ENCODE measurements at places on chromosomes 5 and 9.

- DNase-seq = peak; percentile 35
Measured at GRCh38 chr9:127723444-127723843, 7.6 kb downstream of the TTC16 start.

DNA sequence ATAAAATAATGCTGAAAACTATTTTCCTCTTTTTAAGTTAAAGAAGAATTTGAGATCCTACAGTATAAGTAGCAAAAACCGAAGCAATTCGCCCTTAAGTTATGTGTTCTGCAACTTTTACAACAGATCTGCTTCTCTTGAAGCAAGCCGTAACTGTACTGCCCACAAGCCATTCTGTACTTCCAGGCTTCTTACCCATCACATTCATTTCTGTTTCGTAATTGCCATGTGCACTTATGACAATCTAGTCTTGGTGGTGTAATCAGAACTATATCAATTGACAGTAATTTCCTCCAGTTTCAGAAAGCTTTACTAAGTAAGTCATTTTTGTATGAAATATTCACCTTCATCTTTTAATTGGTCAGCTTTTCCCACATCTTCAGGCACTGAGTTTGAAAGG, 13.8 kb downstream of the SGTB start:
- peak; percentile 32 for DNase-seq

- no peak for DNase-seq
Measured at GRCh38 chr9:116153765-116154333, at the start of gene PAPPA. TSS of gene PAPPA (plus strand) at chr9:116153791. CDS start at chr9:116154173, 382 bp downstream.

- DNase-seq = no peak
Measured at GRCh38 chr5:112068593-112068992, 311.6 kb upstream of the NREP start.

- DNase-seq = no peak
Measured at GRCh38 chr5:97891971-97892370, 708.9 kb upstream of the RIOK2 start.

- no peak for DNase-seq
Measured at GRCh38 chr9:82695704-82696103, 367.2 kb downstream of the RASEF start.
